ENCODE measurements at places on chromosomes 4 and X. TPM values are rescaled to one million over a fixed set of nuclear protein-coding genes. Genes with fewer than 3 reads are reported as not detected.

DNA sequence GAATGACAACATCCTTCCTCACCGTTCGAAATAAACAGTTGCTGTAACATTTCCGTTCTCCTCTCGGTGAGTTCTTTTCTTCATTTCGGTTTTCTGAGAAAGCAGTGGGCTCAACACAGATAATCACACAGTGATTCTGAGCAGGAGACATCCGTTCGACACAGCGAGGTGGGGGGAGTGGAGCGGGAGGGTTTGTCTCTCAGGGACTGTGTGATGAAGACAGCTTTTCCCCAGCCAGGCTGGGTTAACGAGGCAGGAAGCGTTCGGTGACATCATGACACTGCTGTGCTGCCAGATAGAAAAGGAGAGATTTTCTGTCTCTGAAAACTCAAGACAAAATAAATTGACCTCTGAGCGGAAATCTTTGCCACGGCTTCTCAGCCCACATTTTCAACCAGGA is 119.3 kb downstream of the CRLF2 start:
- H3K36me3 ChIP-seq, result no peaks in the 10 kb centered on the region
- peak overlapping the region; percentile 52 for H3K27ac ChIP-seq
- H3K27me3 ChIP-seq, result no peaks in the 10 kb centered on the region
- peak; percentile 59 for DNase-seq

The ABLIM2 gene
- total RNA-seq, result 0.63 TPM

- H3K27ac ChIP-seq, result no peak overlapping the region
- H3K4me1 ChIP-seq, result no peaks in the 10 kb centered on the region
- no peak for DNase-seq
- no peaks in the 10 kb centered on the region for H3K36me3 ChIP-seq
- no peak overlapping the region for H3K4me3 ChIP-seq
Measured at GRCh38 chr4:90419124-90419711, 292.0 kb downstream of the CCSER1 start.

GRCh38 chr4:1910643-1911042 is 39.5 kb downstream of the NSD2 start:
- H3K27ac ChIP-seq, result no peak overlapping the region
- DNase-seq, result peak; percentile 34
- H3K36me3 ChIP-seq, result peaks cover 37% of the 10 kb centered on the region
- H3K4me1 ChIP-seq, result peaks cover 23% of the 10 kb centered on the region
- H3K4me3 ChIP-seq, result no peak overlapping the region
- no peaks in the 10 kb centered on the region for H3K27me3 ChIP-seq

The VEGFD gene
- not detected for total RNA-seq

- no peaks in the 10 kb centered on the region for H3K36me3 ChIP-seq
- H3K27ac ChIP-seq, result no peak overlapping the region
- DNase-seq, result no peak
- H3K4me3 ChIP-seq, result no peak overlapping the region
Measured at GRCh38 chr4:117481742-117482141, 396.4 kb upstream of the TRAM1L1 start.

DNA sequence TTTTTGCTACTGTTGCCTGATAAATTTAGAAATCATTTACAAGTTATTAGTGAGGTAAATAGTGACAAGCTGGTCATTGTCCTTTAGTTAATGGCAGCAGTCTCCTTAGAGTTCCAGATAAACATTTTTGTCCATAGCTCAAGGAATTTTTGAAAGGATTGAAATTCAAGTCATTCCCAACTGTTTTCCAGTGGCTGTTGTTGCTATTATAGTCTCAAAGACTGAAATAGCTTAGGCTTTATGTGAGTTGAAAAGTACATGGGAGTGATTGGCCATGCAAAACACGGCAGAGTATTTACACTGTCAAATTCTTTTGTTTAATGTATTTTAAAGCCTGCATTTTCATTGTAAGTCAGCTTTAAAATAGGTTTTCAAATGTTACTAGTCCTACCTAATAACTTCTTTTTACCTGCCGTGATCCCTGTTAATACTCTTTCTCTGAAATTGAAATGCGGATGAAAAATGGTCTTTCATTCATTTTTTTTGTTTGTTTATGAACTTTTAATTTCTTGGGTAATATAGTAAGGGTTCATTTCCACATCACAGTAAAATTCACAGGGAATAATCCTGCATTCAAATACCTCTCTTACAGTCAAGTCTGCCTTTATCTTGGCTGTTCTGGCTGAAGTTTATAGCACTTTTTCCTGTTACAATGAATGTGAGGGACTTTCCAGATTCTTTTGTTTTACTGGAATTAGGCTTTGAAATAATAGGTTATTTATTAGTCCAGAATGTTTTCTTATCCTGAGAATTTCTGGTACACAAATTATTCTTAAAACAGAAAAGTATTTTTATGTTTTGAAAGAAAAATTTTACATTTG is 85.1 kb downstream of the PDLIM5 start:
- no peak overlapping the region for H3K27ac ChIP-seq
- no peak for DNase-seq
- H3K4me3 ChIP-seq, result no peak overlapping the region
- H3K36me3 ChIP-seq, result no peaks in the 10 kb centered on the region

DNA sequence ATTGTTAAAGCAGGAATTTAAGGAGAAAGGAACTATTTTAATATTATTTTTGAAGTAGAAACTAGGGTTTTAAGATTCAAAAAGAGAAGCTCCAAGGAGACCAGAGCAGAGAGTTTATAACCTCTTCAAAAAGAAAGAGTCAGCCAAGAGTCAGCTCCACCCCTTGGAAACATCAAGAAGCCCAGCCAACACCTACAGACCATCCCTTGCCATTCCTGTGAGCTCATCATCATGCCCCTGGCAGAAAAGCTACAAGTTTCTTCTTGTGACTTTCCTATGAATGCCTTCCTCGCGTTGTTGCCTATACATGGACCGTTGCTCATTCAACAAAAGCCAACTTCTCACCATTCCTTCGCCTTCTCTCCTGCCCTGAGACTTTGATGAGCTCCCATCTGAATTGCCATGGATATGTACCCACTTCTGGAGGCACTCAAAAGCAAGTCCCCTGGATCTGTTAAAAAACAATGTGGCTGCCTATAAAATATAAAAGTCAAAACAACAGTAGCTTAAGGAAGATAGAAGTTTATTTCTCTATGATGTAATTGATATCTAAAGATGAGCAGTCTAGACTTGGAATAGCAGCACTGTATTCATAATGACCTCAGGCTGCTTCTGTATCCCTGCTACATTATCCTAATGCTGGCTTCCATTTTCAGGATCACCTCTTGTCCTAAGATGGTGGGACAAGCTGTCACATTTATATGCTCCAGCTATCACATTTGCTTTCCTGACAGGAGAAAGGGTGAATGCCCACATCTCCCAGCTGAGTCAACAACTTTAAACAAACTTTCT is 20.3 kb downstream of the PLRG1 start:
- no peak overlapping the region for H3K27ac ChIP-seq
- no peaks in the 10 kb centered on the region for H3K4me1 ChIP-seq
- H3K36me3 ChIP-seq, result no peaks in the 10 kb centered on the region
- H3K4me3 ChIP-seq, result no peak overlapping the region
- no peak for DNase-seq
- peaks cover 14% of the 10 kb centered on the region for H3K27me3 ChIP-seq

The NEUROG2 gene
- not detected for total RNA-seq

GRCh38 chr4:27692158-27692557 is 831.5 kb downstream of the STIM2 start:
- H3K4me1 ChIP-seq, result no peaks in the 10 kb centered on the region
- no peak overlapping the region for H3K4me3 ChIP-seq
- no peaks in the 10 kb centered on the region for H3K27me3 ChIP-seq
- no peak for DNase-seq
- H3K36me3 ChIP-seq, result no peaks in the 10 kb centered on the region

DNA sequence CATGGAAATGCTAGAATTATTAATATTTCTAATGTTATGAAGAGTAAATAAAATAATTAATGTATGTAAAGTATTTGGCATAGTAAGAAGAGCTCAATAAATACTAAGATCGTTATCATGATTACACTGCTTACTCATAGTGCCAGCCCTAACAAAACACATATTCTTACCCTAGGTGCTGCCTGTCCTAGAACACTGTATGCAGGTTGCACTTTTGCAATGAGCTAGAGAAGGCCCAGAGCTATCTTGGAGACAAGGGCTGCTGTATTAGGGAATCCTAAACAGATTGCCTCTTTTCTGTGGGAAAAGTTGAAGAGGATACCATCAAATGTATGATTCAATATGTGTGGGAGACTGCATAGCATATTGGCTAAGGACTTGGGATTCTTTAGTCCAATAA is 48.0 kb upstream of the TMEM164 start:
- H3K27ac ChIP-seq, result no peak overlapping the region
- no peak for DNase-seq
- H3K4me3 ChIP-seq, result no peak overlapping the region

The FRYL gene
- 59.1 TPM for total RNA-seq

DNA sequence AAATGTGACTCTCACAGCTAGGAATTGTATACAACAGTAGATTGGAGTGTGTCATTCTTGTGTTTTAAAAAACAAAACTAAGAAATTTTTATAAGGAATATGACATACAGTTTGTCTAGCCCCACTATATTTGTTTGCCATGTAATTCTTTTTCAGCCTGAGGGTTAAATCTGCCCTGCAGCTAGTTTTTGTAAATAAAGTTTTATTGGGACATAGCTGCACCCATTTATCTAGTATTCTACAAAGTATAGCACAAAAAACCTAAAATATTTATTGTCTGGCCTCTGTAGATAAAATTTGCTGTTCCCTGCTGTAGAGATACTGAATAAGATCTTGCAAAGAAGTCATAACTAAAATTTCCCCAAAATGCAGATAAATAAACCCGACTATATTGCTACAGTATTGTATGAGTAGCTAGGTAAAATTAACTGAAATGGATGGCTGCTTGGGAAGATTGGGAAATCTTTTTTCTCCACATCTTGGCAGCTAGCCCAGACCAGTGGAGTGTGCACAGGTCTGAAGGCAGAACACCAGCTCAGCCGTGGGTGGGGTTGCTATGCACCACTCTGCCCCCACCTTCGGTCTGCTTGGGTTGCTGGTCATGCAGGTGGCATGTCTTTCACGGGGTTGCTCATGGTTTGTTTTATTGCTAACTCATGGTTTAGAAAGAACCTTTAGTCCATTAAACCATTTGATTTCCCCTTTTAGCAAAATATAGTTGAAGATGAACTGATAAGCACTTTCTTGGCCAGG is 127.9 kb downstream of the KLHL8 start:
- H3K27me3 ChIP-seq, result no peaks in the 10 kb centered on the region
- no peak overlapping the region for H3K4me3 ChIP-seq
- H3K36me3 ChIP-seq, result peaks cover 5% of the 10 kb centered on the region
- no peak overlapping the region for H3K27ac ChIP-seq
- DNase-seq, result peak; percentile 19

GRCh38 chr4:13942977-13943376 is 315.5 kb upstream of the BOD1L1 start:
- no peaks in the 10 kb centered on the region for H3K36me3 ChIP-seq
- H3K27me3 ChIP-seq, result no peaks in the 10 kb centered on the region
- DNase-seq, result no peak
- H3K4me1 ChIP-seq, result no peaks in the 10 kb centered on the region
- H3K4me3 ChIP-seq, result no peak overlapping the region
